Right kidney (tissue), 9 donors: ENCODE measurements at places on chromosomes 4 and X.

DNA sequence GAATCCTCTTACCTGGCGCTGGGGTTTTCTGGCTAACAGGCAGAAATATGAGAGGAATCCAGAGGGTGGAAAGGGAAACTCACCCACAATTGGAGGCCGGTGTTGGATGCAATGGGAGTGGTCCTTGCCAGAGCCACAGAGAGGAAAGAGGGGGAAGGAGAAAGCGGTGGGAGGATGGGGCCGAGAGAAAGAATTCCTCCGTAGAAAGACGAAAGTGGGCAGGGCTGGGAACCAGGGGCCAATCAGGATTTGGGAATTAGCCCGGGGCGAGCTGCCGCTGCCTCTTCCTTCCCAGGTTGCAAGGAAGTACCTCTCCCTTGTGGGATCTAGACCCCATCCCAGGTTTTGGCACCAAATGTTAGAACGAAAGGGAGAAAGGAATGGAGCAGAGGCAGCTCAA is 83.1 kb upstream of the SPIN4 start:
- DNase-seq = no peak

GRCh38 chr4:110087070-110087708 is 111.2 kb downstream of the ELOVL6 start:
- DNase-seq = no peak

DNA sequence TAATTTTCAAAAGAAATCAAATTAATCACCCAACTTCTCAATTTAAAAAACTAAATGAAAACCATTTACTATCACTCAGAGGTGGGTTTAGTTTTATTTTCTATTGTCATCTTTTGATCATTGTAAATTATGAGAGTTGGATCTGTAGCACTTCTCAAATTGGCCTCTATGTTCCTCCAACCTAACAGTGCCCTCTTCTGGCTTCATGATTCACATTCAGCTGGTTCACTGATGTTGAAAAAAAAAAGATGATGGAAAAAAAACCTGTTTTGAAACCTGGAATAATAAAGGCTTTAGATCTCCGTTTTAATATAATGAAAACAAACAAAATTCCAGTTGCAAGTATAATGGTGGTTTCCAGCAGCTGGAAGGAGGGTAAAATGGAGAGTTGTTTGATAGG is 2.4 kb upstream of the NBDY start:
- DNase-seq = no peak

GRCh38 chrX:100647739-100648138 is 3.7 kb downstream of the SRPX2 start:
- no peak for DNase-seq

- DNase-seq = no peak
These were observed 39.6 kb downstream of the TMA16 start for GRCh38 chr4:163534056-163534455.

GRCh38 chr4:21819086-21819485 is 129.5 kb downstream of the KCNIP4 start:
- no peak for DNase-seq

GRCh38 chrX:153821066-153821465 is 9.3 kb downstream of the PDZD4 start:
- no peak for DNase-seq

DNA sequence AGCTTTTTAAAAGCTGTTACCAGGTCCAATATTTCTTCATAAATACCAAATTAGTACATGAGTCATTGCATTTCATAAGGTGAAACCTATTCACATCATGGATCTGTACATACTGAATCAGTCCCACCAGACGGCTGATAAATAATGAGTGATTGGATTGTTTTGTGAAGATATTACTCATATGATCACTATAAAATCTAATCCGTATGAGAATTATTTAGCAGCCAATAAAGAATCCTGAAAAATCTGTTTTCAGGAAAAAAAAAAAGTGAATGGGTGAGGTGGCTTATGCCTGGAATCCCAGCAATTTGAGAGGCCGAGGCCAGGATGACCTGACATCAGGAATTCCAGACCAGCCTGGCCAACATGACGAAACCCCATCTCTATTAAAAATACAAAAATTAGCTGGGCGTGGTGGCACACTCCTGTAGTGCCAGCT is 438.1 kb downstream of the INPP4B start:
- no peak for DNase-seq

DNA sequence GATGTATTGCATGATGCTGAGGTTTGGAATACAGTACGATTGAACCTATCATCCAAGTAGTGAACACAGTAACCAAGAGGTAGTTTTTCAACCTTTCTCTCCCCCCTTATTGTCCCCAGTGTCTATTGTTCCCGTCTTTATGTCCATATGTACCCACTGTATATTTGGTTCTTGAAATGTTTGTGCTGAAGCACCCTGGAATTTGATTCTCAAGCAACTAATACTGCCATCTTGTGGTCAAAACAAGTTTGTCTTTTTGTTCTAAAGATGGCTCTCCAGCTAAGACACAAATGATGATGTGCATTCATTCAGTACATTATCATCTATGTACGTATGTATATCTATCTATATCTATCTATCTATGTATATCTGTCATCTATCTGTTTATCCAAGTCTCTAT is 33.5 kb upstream of the DCX start:
- no peak for DNase-seq

DNA sequence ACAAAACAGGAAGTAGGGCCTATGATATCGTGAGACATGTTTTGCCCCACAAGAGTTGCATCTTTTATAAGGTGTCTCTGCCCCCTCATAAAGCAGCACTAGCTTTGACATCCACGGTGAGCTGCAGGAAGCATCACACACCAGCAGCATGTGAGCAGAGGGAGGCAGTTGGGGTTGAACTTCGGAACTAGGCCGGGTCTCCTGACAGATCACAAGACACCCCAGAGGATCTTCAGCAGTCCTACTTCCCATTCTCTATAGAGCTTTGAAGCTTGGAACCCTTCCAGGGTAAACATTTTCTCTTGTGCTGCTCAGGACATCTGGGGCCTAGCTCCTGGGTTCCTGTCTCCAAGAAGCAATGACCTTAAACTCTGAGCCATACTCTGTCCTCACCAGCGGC is 27.5 kb downstream of the YY2 start:
- DNase-seq = no peak

GRCh38 chr4:108172753-108173598 is 4.2 kb upstream of the LEF1 start:
- peak; percentile 94 for DNase-seq

DNA sequence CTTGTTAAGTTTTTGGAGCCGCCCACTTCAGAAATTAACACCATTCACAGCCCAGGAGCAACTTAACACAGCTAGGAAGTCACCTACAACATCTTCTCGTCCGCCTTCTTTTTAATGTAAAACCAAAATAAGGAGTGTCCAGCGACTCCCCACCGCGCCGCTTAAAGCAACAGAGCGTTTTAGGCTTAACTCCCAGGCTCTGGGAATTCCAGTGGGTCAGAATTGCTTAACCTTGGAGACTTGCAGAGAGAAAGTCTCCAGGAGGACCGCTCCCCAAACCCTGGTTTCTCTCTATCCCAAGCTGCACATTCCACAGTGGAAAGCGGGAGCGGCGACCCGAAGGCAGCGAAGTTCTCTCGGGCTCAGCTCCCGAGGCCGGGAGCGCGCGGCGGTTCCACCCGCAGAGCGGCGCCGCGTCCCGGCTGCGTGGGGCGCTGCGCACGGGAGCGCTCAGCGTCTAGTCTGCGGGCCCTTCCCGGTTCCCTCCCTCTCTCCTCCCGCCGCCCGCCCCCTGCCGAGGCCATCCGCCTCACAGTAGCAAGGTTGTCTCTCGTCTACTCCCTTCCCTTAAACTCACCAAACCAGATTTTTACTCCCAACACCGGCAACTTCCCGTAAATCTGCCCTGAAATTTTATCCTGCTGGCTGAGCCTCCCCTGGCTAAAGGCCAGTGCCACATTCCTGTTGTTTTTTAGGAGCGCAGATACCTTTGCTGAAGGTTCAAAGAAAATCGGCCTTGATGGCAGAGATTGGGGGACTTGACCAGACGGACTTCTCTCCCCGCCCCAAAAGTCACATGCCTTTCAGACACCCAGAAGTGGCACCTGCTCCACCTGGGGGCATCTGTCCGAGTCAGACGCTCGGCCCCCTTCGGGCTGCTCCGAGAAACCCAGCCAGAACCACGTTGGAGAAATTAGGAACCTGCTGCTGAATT is at the start of gene RBM47:
Gene RBM47 (minus strand): TSS at position 464 of the 934 bp plus-strand sequence. CDS start 190,971 bp downstream, outside the sequence.
- DNase-seq = peak; percentile 83

DNA sequence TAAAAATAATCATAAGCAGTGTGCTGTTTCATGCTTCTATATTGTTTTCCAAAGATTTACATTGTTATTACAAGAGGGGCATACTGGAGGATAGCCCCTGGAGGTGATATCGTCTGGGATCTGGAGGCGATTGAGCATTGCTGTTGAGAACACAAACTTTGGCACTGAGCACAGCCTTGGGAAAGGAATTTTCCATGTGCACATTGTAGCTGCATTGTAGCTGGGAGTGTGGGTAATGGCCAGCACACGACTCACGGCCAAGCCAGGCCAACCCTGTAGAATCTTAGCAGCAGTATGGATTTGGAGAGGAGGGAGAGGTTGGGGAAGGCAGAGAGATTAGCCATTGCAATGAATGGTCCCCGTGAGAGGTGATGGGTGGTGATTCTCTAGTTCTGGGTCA is 121.9 kb downstream of the SMIM20 start:
- no peak for DNase-seq

DNA sequence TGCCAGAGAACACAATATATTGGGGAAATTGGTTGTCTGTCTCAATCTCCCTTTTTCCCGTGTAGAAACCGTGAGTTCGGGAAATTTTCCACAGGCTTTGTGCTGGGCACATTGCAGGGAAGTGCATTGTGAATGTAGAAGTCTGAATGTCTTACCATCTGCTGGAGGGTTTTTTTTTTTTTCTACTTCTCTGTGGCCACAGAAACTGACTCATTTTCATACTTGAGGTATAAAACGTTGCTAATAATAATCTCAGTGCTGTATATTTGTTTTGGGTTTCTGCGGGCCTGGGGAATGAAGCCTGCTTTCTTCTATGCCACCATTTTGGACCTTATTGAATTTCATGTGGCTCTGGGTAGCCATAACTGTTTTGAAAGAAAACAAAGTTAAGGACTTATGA is 1001.2 kb downstream of the STIM2 start:
- no peak for DNase-seq

DNA sequence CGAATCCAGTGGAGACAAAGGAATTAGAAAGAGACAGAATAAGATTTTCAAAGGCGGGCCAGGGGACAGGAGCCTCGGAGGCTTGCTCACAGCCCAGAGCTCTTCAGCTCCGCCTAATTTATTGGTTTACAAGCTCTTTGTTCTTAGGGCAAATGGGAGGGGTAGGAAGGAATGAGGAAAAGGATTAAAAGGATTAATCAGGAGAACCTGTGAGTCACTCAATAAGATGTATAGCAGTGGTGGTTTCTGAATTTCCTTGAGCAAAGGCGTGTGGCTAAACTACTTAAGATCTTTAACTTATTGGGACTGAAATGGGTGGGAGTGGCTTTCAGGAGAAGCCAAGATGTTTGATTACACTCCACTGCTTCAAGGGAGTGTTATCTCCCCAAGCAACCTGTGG is 456.0 kb upstream of the SPANXN1 start:
- no peak for DNase-seq

GRCh38 chrX:119459181-119459580 is 9.1 kb upstream of the SLC25A5 start:
- no peak for DNase-seq

GRCh38 chr4:170087163-170087700 is 2.5 kb downstream of the AADAT start:
- DNase-seq = no peak

DNA sequence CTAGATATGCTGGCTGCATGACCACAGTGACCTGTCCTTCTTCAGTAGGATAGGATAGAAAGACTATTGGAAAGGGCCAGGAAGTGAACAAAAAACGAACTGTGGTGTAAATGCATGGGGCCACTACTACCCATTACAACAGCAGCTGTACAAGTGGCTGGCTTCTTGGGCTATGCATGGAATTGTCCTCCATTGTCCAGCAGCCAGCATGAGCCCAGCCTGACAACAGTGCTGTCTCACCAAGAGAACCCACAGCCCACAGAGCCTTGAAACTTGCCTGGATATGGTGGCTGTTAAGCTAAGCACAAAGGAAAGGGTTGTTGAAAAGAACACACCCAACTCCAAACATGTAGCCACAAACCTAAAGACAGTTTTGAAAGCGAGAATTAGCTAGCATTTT is 330.2 kb upstream of the F9 start:
- no peak for DNase-seq

DNA sequence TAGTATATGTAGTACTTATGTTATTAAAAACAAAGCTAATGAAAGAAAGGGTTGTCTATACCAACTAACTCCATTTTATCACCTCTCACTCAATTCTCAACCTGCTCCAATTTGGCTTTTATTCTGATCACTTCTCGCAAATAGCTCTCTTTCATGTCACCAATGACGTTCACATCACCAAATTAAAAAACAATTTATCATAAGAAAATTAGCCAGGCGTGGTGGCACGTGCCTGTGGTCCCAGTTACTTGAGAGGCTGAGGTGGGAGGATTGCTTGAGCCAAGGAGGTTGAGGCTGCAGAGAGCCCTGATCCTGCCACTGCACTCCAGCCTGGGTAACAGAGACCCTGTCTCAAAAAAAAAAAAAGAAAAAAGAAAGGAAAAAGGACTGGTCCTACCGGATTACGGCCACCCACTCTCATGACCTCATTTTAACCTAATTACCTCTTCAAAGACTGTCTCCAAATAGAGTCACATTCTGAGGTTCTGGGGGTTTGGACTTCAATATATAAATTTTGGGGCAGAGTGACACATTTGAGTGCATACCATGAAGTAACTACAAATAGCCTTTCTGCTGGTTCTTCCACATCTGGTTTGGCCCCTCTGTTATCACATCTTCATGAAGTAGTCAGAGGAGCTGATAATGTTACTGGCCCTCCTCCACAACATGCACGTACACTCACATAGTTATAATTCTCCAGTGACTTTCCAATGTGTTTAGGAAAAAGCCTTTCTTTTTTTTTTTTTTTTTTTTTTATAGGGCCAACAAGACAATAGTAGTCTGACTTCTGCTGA is 15.8 kb upstream of the RBMX start:
- DNase-seq = no peak

DNA sequence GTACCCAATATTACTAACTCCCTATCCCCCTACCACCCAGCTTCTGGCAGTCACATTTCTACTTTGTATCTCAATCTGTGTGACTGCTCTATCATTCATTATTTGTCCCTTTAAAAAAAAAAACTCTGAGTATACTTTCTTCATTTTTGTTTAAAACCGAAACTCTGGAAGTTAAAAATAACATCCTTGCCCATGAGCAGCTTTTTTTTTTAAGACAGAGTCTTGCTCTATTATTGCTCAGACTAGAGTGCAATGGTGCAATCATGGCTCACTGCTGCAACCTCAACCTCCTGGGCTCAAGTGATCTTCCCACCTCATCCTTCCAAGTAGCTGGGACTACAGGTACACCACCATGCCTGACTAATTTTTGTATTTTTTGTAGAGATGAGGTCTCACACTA is 15.8 kb downstream of the UBE2K start:
- DNase-seq = no peak

- no peak for DNase-seq
These were observed 5.6 kb downstream of the CXCL9 start for GRCh38 chr4:76001700-76002099.

DNA sequence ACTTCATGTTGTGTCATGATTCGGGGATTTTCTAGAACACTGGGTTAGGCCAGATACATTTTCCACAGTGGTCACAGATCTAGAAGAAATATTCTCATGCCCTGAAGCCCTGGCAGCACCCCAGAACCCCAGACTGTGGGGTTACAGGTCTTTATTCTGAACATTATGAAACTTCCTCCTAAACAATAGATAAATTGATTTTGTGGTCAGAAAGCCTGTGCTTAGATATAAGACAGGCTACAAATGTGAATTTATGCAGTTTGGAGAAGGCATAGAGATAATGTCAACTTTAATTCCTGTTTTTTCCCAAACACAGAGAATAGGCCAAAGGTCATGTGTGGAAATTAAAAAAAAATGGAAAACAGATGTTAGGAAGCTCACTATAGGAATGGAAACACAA is 492.9 kb downstream of the SPRY1 start:
- DNase-seq = no peak
